ENCODE measurements at places on chromosomes 2 and 18. TPM values are rescaled to one million over a fixed set of nuclear protein-coding genes. Genes with fewer than 3 reads are reported as not detected.

Gene MYO5B
- total RNA-seq = 0.16 TPM

Gene KCNG2
- not detected for total RNA-seq

Gene IL1RN
- 1.1 TPM for total RNA-seq

Gene RNF152
- total RNA-seq = 12.8 TPM

Gene CHRNG
- total RNA-seq = not detected

Gene SPATA3
- not detected for total RNA-seq

Gene PXDN
- total RNA-seq = 137 TPM

Gene GATA6
- 22.5 TPM for total RNA-seq

Gene OR6B2
- total RNA-seq = not detected

Gene C2orf80
- not detected for total RNA-seq

Gene CCDC74B
- total RNA-seq = 9.7 TPM

Gene FNDC4
- total RNA-seq = 7.3 TPM

Gene TRIM43
- not detected for total RNA-seq

Gene UGT1A5
- total RNA-seq = not detected

Gene ZNF2
- total RNA-seq = 6.9 TPM

Gene UCN
- 1.1 TPM for total RNA-seq

Gene FIGN
- total RNA-seq = 4.1 TPM

Gene C1D
- 43.0 TPM for total RNA-seq

Gene ANKRD30BL
- total RNA-seq = 0.16 TPM

Gene NTSR2
- not detected for total RNA-seq

Gene ZFP36L2
- 50.4 TPM for total RNA-seq

Gene LOXL3
- total RNA-seq = 11.9 TPM

Gene ELOA2
- not detected for total RNA-seq

Gene NEB
- total RNA-seq = 0.41 TPM

Gene TRIM54
- total RNA-seq = not detected

Gene GPR55
- total RNA-seq = under 0.01 TPM

Gene CFC1
- not detected for total RNA-seq

Gene SIGLEC15
- 8.4 TPM for total RNA-seq

Gene STK11IP
- 11.7 TPM for total RNA-seq

Gene CLEC4F
- total RNA-seq = not detected

Gene MC2R
- not detected for total RNA-seq

Gene RGPD3
- 0.45 TPM for total RNA-seq

Gene RAB27B
- total RNA-seq = 1.7 TPM

Gene TMEM247
- total RNA-seq = not detected

Data from fibroblast of the aortic adventitia (primary cell).